ENCODE measurements at places on chromosomes 12 and 14. TPM values are rescaled to one million over a fixed set of nuclear protein-coding genes. Genes with fewer than 3 reads are reported as not detected.
A peak's percentile ranks its signal among the peaks of the same experiment; 100 is the strongest.

Gene PLA2G1B
- total RNA-seq = not detected

Gene EPYC
- not detected for total RNA-seq

Gene KRT3
- not detected for total RNA-seq

DNA sequence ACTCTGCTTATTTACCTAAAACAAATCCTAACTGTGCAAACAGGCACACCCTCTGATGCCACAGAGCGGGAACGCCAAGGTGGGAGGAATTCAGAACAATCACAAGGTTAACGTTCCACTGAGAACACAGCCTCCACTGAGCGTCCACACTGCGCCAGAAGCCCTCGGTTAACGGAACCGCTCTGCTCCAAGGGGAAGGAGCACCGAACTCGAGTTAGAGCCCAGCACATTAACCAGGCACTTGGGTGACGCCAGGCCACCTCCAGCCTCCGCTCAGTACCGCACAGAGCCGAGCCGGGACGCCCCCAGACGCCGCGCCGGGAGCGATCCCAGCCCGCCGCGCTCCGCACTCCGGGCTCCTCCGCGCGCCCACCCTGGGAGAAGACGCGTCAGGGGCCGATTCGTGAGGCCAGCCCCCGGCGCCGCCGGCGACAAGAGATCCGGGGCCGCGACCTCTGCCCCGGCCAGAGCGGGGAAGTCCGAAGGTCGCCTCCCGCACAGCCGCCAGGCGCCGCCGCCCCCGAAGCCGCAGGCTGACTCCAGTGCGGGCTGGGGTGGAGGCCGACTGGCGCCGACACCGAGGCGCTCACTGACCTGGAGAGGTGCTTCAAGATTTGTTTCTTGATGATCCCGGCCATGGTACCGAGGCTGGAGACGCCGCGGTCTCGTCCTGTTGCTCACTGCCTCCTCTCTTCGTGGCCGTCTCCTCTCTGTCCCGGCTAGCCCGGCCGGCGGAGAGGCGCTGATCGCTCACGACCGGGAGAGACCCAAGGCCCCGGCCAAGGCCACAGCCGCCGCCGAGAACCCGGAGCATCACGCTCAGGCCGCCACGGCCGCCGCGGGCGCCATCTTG, 450 bp downstream of the BLTP3B start:
- peak; percentile 60 for DNase-seq

DNA sequence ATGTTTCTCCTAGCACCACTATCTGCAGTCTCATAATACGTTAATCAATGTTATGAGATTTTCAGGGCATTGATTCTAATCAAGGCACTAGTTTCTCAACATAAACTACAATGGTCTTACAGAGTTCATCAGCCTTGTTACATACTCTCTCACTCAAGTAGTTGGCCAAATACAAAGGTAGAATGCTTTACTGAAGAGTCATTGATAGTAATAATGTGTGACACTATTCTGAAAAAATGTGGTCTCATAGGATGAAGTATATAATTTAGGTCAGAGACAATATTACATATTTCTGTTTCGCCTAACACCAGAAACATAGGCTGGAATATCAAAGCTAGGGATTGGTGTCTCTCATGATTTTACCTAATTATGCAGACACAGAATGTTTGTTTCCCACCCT, 35.2 kb upstream of the MDGA2 start:
- no peak for DNase-seq
